Stimulated activated CD8-positive, alpha-beta memory T cell treated with anti-CD3 and anti-CD28 coated beads, Interleukin-7, amount 100 ng/mL, for 1 hour (primary cell): ENCODE measurements at places on chromosomes 2 and 18.

- DNase-seq: no peak
These were observed 52.7 kb downstream of the MAP2 start for GRCh38 chr2:209476367-209477208.

- DNase-seq: no peak
These were observed 520.1 kb downstream of the ARHGAP15 start for GRCh38 chr2:143649226-143649740.

- DNase-seq: no peak
These were observed 172.5 kb downstream of the FIGN start for GRCh38 chr2:163563336-163563735.

- no peak for DNase-seq
These were observed 12.2 kb upstream of the SOCS6 start for GRCh38 chr18:70276416-70277191.

- no peak for DNase-seq
These were observed 71.4 kb downstream of the TWIST2 start for GRCh38 chr2:238919307-238919706.

DNA sequence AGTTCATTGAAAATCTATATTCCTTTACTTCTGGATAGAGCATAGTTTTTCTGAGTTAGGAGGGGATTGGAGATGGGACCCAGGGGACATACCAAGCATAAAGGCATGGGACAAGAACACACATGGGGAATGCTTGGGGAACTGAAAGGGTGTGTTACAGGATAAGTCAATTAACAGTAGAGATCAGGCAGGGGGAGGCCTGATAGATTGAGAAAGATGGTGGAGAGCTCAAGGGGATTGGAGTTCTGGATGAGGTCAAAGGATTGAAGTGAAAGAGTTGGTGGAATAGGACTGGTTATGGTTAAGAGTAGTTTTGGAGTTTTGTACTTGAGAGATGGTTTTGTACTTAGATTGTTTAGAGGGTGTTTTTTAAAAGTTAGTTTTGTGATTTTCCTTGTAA lies 16.1 kb downstream of the ACSL3 start:
- DNase-seq: no peak

DNA sequence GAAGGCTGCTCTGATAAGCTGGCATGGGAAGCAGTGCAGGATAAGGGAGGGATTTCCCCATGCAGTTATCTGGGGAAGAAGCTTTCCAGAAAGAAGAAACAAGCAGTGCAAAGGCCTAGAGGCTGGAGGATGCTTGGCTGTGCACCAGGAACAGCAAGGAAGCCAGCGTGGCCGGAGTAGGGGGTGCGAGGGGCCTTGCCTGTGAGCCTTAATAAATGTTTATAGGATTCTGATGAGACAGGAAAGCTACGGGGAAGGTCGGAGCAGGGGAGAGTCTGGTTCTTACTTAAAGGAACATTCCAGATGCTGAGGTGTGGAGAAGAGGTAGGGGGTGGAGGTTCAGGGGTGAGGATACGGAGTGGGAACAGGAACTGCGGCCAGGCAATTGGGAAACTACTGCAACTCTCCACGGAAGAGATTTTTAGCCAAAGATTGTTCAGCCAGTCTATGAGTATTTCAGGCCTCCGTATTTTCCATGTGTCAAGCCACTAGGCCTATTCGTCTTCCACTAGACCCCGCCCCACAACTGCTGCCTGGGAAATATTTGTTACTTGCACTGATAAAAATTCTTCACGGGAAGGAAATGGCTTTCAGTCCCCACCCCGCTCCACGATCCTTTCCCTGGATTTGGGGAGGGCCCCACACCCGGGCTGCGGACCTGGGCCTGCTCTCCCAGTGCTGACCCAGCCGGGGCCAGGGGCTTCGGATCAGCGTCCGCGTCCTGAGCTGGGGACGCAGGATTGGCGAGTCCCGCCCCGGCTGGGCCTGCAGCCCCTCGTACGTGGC lies 516 bp downstream of the EIF2AK2 start:
- DNase-seq: no peak

GRCh38 chr2:6214471-6214870 lies 522.3 kb downstream of the SOX11 start:
- DNase-seq: no peak

DNA sequence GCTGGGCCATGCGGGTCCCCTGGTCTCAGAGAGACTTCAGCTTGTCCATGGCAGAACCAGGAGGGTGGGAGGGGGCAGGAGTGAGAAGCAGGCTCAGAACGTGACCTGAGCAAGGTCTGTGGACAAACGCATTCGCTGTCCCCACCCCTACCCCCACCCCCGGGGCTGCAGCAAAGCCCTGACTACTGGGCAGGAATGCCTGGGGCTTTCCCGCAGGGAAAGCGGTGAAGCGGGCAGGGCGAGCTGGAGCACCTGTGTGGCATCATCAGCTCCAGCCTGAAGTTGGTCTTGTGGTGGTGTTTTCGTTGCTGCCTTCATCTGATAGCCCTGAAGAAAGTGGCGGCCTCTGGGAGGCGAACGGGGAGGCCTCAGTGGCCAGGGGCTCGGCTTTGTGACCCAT lies 26.1 kb upstream of the ALKAL2 start:
- DNase-seq: no peak

DNA sequence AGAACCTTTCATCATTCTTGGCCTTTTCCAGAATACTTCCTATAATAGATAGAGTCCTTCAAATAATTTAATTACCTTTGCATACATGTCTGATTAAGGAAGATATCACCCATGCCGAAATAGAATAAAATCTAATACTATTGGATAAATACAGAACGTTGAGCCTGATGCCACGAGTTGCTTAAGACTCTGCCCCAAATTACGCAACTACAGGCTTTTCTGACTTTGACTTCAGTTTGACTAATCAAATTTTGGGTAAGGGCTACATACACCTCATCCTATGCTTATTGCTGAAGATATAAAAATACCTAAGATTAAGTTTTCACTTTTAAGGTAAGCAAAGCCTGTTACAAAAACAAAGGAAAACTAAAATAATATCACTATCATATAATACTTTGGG lies 1065.1 kb upstream of the NRXN1 start:
- no peak for DNase-seq

- DNase-seq: no peak
These were observed 468.2 kb downstream of the EPHA4 start for GRCh38 chr2:221103930-221104329.

DNA sequence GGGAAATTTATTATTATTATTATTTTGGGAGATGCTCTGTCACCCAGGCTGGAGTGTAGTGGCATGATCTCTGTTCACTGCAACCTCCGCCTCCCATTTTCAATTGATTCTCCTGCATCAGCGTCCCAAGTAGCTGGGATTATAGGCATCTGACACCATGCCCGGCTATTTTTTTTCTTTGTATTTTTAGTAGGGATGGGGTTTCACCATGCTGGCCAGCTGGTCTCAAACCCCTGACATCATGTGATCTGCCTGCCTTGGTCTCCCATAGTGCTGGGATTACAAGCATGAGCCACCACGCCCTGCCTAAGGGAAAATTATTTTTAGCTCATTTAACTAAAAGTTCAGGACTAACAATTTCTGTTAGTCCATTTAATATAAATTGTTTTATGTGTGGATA lies 109.2 kb upstream of the SESTD1 start:
- DNase-seq: no peak

- DNase-seq: no peak
These were observed 3.0 kb upstream of the ZNF516 start for GRCh38 chr18:76498064-76498463.

DNA sequence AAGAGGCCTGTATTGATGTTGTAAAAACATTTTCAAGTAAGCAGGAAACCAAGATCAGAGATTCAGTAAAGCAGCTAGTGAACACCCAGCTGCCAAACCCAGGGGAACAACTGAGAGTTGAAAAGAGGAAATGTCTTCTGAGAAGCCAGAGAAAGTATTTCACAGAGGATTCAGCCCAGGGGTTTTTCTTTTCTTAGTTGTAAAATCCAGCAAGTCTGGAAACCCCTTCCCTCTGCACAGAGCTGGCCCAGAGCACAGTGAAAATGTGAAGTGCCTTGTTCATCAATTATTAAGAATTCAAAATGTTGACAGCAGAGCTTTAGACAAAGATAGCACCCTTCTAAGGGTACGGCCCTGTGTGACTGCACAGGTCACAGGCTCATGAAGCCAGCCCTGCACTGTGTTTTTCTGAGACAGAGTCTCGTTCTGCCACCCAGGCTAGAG lies 28.4 kb downstream of the AFF3 start:
- DNase-seq: no peak

DNA sequence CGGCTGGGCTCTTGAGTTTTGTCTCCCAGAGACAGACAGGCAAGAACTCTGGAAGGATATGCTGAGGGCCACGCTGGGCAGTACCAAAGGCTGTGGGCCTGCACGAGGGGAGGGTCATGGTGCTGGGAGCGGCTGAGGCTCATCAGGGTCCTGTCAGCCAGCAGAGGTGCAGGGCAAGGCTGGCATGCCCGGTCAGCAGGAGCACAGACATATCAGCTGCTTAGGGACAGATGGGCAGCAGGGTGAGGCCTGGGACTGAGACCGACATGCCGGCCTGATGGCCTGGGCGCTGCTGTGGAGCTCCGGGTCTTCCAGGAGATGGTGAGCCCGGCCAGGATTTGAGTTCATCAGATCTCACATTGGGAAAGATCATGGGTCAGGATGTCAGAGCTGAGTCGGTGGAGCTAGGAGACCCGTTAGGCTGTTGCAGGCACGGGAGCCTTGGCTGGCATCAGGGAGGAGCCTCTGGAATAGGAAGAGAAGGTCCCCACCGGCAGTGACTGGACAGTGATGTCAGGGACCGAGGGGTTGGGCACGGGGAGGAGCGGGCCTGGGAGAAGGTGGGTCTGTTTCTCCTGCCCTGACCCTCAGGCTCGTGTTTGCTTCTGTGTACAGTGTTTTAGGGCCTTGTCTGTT lies 18.8 kb downstream of the CNDP2 start:
- no peak for DNase-seq

GRCh38 chr2:60560734-60561644 lies 7.5 kb upstream of the BCL11A start:
- no peak for DNase-seq

DNA sequence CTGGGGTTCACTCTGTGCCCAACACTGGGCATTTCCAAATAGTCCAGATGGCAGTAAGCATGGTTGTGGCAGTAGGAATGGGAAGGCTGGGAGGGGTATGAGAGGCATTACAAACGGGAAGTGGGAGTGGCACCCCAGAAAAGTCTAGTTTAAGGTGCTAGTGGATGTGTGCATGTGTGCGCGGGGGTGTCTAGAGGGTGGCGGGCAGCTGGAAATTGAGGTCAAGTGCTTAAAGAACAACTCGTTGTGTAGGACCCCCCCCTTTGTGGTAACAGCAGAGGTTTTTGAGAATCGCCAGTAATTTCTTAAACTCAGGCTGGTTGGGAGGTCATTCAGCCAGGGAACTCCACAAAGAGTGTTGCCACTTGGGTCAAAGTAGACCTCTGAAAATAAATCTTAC lies 69.9 kb downstream of the RHBDD1 start:
- no peak for DNase-seq

DNA sequence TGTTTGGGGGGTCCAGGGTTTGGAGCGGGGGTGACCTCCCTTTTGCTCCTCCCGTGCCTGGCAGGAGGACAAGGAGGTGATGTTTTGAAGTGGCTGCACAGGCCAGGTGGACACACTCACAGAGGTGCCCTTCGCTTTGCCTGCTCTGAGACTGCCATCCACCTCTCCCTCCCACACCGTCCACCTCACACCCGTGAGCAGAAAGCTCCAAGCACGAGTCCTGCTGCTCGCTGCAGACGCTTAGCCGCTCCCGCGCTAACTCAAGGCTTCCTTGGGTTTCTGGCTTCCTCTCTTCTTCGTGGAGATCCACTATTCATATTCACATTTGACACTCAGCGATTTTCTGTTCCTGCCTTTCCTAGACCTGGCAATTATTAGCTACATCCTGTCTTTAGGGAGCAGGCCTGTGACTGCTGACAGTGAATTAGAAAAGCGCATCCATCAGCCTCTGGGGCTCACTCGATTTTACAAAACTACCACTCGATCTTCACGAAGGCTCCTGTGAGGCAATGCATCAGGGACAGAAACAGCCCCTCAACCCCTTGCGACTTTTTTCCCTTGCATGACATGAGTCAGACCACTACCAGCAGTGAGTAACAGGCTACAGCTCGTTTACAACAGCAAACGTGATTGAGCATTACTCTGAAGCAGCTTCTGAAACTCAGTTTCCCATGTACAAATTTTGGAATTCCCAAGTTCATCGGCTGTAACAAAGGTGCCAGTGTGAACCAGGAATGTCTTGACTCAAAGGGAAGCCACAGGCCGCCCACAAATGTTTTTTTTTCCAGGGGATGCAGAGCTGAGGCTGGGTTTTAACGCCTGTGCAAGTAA lies 238.7 kb upstream of the SOX11 start:
- DNase-seq: no peak

- DNase-seq: no peak
These were observed 26.3 kb downstream of the DHRS9 start for GRCh38 chr2:169095621-169096105.
